ENCODE measurements at places on chromosomes 1 and 21. TPM values are rescaled to one million over a fixed set of nuclear protein-coding genes. Genes with fewer than 3 reads are reported as not detected.

- DNase-seq, result no peak
These were observed 13.5 kb upstream of the IKBKE start for GRCh38 chr1:206456577-206457370.

Gene FCRL4
- total RNA-seq, result not detected

DNA sequence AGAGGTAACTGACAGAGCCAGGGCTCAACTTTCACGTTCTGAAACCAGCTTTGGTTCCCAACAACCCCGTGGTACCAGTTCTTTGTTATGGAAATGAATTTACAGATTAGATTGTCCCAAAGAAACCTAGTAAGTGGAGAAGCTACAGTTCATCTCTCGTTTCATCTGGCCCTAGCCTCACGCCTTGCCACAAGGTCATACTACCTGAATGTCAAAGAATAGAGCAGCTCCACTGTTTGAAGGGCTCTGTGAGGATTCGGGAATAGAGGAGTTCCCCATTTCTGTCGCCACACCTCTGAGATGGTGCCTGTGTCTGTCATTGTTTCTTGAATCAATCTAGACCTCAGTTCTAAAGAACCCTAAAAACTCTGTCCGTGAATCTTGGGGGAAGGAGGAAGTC is 15.0 kb upstream of the CDC42 start:
- no peak for DNase-seq

DNA sequence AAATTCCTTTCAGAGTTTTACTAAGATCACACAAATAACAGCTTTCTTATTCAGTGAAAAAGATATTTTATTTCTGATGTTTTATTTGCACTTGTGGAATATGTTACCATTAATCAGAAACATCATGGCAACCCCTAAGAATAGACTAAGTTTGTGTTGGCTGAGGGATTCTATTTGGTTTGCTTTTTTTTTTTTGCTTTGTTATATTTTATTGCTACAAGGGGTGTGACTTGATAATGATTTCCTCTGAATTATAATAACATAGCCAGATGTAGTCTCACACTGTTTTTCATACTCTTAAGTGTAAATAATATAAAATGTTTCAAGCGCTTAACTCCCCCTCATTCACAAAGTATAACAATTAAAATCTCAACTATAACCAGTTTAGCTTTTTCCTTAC is 20.0 kb downstream of the GLRX2 start:
- DNase-seq, result no peak

DNA sequence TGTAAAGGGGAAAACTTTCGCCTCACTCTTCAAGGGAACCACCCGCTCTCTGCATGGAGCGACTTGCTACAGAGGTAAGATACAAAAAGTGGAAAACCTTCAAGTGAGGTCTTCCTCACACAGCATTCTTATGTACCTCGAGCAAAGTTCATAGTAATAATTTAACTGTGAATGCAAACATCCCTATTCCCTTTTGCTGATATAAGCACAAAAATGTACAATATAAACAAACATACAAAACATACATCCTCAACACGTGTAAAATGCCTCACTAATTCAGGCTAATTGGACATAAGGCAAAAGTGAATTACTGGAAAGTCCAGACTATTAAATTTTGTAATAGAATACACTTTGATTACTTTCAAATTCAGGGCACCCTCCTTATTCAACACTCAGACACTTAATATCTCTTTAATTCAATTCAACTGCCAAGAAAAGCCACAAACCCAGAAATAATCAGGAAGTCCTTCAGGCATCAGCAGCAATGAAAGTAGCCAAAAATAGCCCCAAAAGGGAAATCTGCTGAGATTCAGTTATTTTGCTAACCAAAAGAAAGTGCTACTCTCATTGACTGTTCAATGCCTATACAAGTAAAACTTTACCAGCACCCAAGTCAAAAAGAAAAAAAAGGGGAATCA is 15.2 kb upstream of the LMX1A start:
- no peak for DNase-seq

Gene HMGCS2
- total RNA-seq, result not detected

- DNase-seq, result no peak
These were observed 12.4 kb downstream of the ACAP3 start for GRCh38 chr1:1295154-1295923.

Gene CFAP141
- total RNA-seq, result not detected

DNA sequence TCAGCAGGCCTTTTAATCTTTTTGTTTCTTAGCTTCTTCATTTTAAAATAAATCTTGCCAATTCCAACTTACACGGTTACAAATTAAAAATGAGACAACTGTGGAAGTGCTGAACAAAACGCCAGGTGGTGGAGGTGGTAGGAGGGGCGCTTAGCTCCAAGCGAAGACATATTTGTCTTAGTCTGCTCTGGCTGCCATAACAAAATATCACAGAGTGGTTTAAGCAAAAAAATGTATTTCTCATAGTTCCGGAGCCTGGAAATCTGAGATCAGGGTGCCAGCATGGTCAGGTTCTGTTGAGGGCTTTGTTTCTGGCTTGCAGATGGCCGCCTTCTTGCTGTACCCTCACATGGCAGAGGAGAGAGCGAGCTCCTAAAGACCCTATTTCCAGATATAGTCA is 14.9 kb downstream of the IER5 start:
- no peak for DNase-seq

Gene ZNF687
- total RNA-seq, result 25.4 TPM

GRCh38 chr21:34865400-34866241 is 183.5 kb downstream of the RUNX1 start:
- DNase-seq, result no peak

DNA sequence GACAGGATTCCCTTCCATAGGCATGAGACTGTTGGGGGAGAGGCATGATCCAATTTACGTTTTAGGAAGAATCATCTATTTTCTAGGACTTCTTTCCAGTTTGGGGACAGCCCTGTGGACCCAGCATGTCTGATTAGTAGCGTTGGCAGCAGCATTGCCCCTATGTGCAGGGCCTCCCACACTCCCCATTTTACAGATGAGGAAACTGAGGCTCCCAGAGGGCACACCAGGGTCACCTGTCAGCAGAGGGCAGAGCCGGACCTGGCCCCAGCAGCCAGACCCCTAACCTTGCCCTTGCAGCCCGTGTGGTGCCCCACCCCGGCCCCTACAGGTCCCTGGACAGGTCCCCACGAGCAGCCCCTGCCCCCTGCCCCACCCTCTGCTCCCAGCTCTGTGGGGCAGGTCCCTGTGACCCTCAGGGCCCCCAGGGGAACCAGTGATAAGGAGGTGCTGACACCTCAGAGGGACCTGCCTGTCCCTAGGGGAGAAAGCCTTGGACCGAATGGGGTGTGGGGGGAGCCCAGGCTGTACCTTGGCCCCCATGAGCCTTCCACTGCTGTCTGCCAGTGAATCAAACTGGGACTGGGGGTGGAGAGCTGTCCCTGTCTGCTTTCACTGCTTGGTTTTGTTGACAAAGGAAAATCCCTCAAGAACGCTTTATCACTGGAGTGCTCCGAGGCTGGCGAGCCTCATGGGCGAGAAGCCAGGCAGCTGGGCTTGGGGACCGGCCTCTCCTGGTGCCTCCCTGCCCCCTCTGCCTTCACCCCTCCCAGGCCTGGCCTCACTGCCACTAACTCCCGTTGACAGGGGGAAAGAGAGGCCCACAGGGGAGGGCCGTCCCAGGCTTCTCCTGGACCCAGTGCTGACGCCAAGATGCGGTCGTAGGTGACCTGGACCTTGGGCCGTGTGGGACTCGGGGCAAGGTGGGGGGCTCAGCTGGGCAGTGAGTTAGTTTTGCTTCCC is 39.4 kb upstream of the CCDC27 start:
- DNase-seq, result peak; percentile 87

DNA sequence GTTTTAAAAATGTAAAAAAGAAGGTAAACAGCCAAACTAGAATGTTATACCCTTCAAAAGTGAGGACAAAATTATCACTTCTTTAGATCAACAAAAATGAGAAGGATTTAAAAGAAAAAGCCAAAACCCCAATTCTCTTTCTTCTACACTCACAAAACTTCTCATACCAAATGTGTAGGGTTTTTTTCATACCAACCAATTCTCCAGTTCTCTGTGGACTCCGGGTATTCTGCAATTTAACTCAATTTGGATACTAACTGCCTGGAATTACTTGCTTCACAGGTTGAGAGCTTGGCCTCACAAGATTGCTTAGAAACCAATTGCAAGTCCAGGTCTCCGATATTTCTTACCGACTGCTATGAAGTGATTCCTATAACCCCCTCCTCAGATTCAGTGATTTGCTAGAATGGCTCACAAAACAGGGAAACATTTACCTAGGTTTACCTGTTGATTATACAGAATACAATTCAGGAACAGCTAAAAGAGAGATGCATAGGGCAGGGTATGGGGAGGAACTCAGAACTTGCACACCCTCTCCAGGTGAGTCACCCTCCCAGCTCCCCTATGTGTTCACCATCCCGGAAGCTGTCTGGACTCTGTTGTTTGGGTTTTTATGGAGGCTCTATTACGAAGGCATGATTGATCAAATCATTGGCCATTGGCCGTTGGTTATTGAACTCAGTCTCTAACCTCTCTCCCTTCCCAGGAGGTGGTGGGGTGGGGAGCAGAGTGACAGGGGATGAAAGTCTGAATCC is 67.1 kb downstream of the CAMTA1 start:
- no peak for DNase-seq

- DNase-seq, result peak; percentile 43
These were observed 33.2 kb upstream of the BTG2 start for GRCh38 chr1:203271962-203272632.

GRCh38 chr21:15771311-15771710 is 41.5 kb downstream of the USP25 start:
- DNase-seq, result no peak

DNA sequence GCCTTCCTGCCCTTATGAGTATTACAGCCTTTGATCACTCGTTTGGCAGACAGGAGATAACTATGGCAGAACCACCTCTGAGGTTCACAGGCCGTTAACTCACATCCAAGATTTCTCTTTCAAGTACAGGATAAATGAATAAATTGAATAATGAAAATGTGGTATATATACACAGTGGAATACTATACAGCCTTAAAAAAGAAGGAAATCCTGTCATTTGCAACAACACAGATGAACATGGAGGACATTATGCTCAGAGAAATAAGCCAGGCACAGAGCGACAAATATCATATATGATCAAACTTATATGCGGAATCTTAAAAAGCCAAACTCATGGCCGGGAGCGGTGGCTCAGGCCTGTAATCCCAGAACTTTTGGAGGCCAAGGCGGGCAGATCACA is 32.6 kb downstream of the TGFBR3 start:
- no peak for DNase-seq

Gene TPTE
- total RNA-seq, result not detected

- DNase-seq, result no peak
These were observed 93.2 kb downstream of the CTH start for GRCh38 chr1:70504176-70504820.

DNA sequence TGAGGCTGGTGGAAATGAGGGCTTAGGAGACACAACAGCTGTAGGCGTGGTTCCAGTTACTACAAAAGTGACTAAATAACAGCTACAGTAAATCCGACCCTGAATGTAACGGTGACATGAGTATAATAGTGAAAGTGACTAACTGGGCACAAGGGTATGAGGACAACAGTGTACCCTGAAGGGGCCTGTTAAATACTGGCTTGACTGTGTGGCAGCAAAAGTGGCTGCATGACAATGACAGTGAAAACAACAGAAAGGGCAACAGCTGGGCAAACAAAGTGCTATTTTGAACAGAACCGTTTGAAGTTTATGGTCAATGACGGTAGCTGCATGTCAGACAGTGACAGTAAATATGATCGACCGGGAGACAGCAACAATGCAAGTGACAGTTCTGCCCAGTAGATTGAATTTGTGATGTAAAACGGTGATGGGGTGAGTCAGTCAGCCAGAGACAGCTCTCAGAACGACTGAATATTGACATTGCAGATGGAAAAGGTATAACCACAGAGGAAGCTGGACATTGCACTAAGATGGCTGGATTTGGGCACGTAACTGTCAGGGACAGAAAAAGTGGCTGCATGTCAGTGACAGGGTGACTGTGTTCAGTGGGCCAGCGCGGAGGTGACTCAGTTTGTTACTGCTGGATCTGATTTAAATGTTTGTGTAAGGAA is 1.2 kb upstream of the ZBTB40 start:
- no peak for DNase-seq

DNA sequence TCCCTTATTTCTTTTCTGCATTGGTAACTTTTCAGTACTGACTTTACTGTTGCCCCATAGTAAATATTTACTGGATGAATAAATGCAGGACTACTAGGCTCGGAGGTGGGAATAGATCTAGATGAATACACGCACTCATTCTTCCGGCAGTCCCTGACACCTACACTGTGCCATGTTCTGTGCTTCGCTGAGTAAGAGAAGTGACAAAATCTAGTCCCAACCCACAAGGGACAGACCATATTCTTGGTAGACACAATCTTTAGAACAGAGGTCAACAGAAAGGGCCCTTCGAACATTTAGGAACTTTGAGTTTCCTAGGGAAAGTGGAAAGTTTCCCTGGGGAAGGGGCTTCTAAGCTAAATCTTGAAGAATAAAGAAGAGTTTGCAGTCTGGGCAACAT is 3.3 kb upstream of the CD52 start:
- no peak for DNase-seq

DNA sequence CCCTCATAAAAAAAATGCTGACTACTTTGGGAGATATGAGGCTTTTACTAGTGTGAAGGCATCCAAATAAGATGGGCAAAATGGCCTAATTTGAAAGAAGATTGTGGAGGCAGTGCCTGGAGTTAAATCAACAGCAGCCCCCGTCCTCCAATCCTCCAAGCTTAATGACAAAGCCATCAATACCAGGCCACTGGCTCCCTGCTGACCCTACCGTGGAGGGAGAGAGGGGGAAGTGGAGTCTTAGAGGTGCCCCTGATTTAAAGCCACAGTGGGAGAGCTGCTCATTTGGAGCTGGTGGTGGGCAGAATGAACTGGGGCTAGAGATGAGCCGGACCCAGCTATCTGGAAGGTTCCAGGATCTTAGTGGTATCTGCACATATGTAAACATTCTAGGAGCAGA is 24.3 kb upstream of the KNCN start:
- no peak for DNase-seq

DNA sequence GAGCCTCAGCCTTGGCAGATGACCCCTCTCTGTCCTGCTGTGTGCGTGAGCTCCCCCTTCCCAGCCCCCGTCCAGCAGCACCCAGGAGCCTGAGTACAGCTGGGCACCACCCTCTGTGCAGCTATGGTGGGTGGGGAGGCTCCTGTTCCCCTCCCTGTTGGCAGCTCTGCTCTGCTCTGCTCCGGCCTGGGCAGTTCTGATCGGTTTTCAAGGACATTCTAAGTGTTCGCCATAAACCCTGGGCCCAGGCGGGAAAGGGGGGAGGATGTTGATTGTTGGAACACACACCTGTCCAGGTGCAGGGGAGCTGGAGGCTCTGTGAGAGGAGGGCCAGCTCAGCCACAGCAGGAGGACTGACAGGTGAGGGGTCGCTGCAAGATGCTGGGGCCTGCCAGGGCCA is at the start of gene CLCNKB:
Gene CLCNKB, plus strand, starts transcription at position 262 of the 400 bp plus-strand sequence. CDS start 711 bp downstream, outside the sequence.
- no peak for DNase-seq

- no peak for DNase-seq
These were observed 5.4 kb upstream of the SLAMF8 start for GRCh38 chr1:159821171-159821867.

GRCh38 chr1:23202263-23202749 is 15.0 kb downstream of the HTR1D start:
- DNase-seq, result no peak

GRCh38 chr1:207156095-207156494 is 52.1 kb downstream of the C4BPA start:
- no peak for DNase-seq

Measured in dorsolateral prefrontal cortex (tissue), 122 donors.